ENCODE measurements at places on chromosomes 1 and 21.

- DNase-seq, result no peak
Observed at GRCh38 chr1:241518476-241519307, 863 bp downstream of the FH start.

- DNase-seq, result no peak
Observed at GRCh38 chr1:48038270-48038767, 41.1 kb upstream of the TRABD2B start.

- DNase-seq, result peak; percentile 54
Observed at GRCh38 chr1:179955287-179955680, 674 bp downstream of the CEP350 start.

- no peak for DNase-seq
Observed at GRCh38 chr1:203985676-203986075, 87.2 kb upstream of the SOX13 start.

All from trophoblast cell (in vitro differentiated cells and primary cell).